Esophagus squamous epithelium (tissue), 5 donors: ENCODE measurements at places on chromosomes 2 and 18. TPM values are rescaled to one million over a fixed set of nuclear protein-coding genes. Genes with fewer than 3 reads are reported as not detected.
A peak's percentile ranks its signal among the peaks of the same experiment; 100 is the strongest.

DNA sequence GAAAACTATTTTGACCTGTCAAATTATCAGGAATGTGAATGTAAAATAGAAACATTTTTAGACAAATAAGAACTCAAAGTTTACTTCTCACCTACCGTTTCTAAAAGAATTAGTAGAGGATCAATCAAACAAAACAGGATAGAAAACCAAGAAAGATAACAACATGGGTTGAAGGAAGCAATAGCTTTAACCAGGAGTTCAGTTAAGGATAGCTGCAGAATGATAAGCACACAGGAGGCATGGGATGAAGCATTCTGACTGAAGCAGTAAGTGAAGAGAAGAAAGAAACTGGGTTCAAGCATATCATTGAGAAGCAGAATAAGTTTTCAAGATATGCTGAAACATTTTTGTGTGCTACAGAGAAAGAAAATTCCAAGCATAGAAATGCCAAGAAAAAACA is 52.3 kb downstream of the TWSG1 start:
- no peak overlapping the region for H3K27ac ChIP-seq
- no peak for DNase-seq
- H3K4me1 ChIP-seq: no peaks in the 10 kb centered on the region
- no peak overlapping the region for H3K4me3 ChIP-seq

DNA sequence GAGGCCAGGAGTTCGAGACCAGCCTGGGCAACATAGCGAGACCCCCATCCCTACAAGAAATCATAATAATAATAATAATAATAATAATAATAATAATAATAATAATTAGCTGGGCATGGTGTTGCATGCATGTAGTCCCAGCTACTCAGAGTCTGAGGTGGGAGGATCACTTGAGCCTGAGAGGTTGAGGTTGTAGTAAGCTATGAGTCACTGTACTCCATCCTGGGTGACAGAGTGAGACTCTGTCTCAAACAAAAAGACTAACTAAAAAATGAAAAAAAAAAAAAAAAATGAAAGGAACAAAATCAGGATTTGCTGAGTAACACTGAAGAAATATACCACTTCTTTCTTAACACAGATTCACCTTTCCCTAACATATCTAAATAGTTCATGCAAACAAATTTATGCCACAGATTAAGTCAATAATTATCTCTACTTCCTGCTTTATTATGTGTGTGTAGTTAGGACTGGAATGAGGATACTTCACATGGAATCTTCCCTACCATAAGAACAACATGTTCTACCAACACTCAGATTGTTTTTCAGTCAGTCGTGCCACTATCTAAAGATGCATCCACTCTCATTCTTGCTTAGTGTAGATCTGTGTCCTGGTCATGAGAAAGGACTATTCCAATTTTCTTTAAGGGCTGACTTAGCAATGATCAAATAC is 928.7 kb downstream of the SLC4A3 start:
- H3K4me1 ChIP-seq: no peaks in the 10 kb centered on the region
- H3K27me3 ChIP-seq: no peaks in the 10 kb centered on the region
- no peaks in the 10 kb centered on the region for H3K36me3 ChIP-seq

DNA sequence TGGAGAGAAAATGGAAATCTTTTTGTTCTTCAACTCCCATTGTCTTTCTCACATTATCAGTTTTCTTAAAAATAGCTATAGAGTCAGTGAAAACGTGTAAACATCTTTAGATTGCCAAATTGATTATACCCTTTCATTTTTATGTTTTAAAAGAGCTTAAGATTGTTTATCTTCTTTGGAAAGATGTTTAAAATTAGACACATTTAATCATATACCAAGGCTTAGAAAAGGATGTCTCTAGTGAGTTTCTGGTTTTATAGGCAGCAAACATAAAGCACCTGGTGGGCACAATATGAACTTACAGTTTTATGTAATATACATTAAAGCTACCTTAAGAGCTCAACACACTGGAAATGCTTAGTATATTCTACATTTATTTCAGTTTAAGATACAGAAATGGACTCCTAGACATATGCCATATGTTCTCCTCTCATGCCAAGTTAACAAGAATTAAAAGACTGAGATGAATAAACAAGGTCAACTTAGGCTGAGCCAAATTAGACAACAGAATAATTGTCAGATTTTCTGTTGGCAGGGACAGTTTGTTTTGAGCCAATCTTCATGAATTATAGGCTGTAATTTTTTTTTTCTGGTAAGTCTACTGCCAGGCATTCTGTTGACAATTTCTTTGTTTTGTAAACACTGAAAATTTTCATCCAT is 112.7 kb downstream of the OTX1 start:
- no peak for DNase-seq
- H3K27ac ChIP-seq: no peak overlapping the region
- no peaks in the 10 kb centered on the region for H3K4me1 ChIP-seq
- H3K4me3 ChIP-seq: no peak overlapping the region

GRCh38 chr2:184155791-184156190 is 442.5 kb upstream of the ZNF804A start:
- no peaks in the 10 kb centered on the region for H3K27me3 ChIP-seq
- H3K4me3 ChIP-seq: no peak overlapping the region
- H3K4me1 ChIP-seq: no peaks in the 10 kb centered on the region
- no peaks in the 10 kb centered on the region for H3K36me3 ChIP-seq
- no peak overlapping the region for H3K27ac ChIP-seq

GRCh38 chr2:44674473-44675284 is 266.8 kb upstream of the SIX3 start:
- H3K36me3 ChIP-seq: no peaks in the 10 kb centered on the region
- DNase-seq: no peak
- no peak overlapping the region for H3K4me3 ChIP-seq
- H3K4me1 ChIP-seq: no peaks in the 10 kb centered on the region

- H3K27me3 ChIP-seq: no peaks in the 10 kb centered on the region
- no peak overlapping the region for H3K27ac ChIP-seq
- H3K36me3 ChIP-seq: no peaks in the 10 kb centered on the region
- H3K4me1 ChIP-seq: peaks cover 52% of the 10 kb centered on the region
- no peak overlapping the region for H3K4me3 ChIP-seq
Measured at GRCh38 chr2:144484201-144484948, 35.5 kb downstream of the ZEB2 start.

GRCh38 chr2:88829607-88830463 is 138.4 kb downstream of the RPIA start:
- DNase-seq: no peak
- peaks cover 26% of the 10 kb centered on the region for H3K4me1 ChIP-seq
- H3K27me3 ChIP-seq: no peaks in the 10 kb centered on the region
- H3K36me3 ChIP-seq: no peaks in the 10 kb centered on the region
- no peak overlapping the region for H3K27ac ChIP-seq
- H3K4me3 ChIP-seq: no peak overlapping the region

- peak overlapping the region; percentile 63 for H3K27ac ChIP-seq
- DNase-seq: no peak
- no peaks in the 10 kb centered on the region for H3K27me3 ChIP-seq
Measured at GRCh38 chr18:36786686-36787085, 42.1 kb downstream of the TPGS2 start.

- H3K4me3 ChIP-seq: no peak overlapping the region
- H3K36me3 ChIP-seq: no peaks in the 10 kb centered on the region
- no peak for DNase-seq
- H3K27me3 ChIP-seq: no peaks in the 10 kb centered on the region
Measured at GRCh38 chr18:79459946-79460480, 64.3 kb downstream of the NFATC1 start.

DNA sequence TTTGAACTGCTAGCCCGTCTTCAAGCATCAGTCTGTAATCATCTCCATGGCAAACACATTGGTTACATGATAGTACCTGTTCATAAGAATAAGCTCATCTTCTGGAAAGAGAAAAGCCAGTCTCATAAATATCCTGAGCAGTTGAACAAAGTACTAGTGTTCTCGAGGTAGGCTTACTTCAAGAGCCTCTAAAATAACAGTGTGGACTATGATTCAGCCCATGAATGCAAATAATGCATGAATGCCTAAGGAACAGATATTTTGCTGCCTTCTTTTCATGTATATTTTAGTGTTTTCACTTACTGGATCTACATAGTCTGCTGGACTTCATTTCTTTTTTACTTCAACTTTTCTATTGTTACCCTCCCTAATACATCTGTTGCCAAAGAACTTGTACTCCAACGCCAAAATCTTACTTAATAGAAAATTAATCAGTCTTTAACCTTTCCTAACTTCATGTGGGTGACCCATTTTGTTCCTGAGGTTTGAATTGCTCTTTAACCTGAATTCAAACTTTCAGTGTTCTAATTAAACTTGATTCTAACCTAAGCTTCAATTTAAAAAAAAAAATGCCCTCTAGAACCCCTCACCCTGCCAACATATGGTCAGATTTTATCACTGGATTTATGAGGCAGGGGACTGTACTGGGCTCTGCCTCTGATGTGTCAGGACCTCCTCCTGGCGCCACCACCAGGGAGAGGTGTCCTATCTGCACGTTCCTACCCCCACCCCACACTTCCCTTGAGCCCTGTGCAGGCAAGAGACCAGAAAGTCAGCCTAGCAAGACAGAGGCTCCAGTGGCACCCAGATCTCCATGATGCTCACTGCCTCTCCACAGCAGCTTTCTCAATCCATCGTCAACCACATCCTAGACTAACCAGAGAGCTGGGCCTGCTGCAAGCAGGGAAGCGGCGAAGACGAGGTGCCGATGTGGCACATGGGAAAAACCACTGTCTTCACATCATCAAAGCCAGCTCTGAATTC is 264.7 kb upstream of the ID2 start:
- no peaks in the 10 kb centered on the region for H3K36me3 ChIP-seq
- DNase-seq: no peak
- H3K4me1 ChIP-seq: peaks cover 3% of the 10 kb centered on the region

GRCh38 chr18:56333146-56333545 is 305.2 kb downstream of the TXNL1 start:
- H3K36me3 ChIP-seq: no peaks in the 10 kb centered on the region
- H3K4me1 ChIP-seq: no peaks in the 10 kb centered on the region
- no peak overlapping the region for H3K4me3 ChIP-seq
- no peak overlapping the region for H3K27ac ChIP-seq
- no peaks in the 10 kb centered on the region for H3K27me3 ChIP-seq

- H3K27ac ChIP-seq: no peak overlapping the region
- no peaks in the 10 kb centered on the region for H3K27me3 ChIP-seq
- H3K36me3 ChIP-seq: no peaks in the 10 kb centered on the region
- no peaks in the 10 kb centered on the region for H3K4me1 ChIP-seq
Measured at GRCh38 chr2:212495046-212495445, 43.6 kb downstream of the ERBB4 start.

- no peaks in the 10 kb centered on the region for H3K4me1 ChIP-seq
- no peaks in the 10 kb centered on the region for H3K36me3 ChIP-seq
- H3K27ac ChIP-seq: no peak overlapping the region
- DNase-seq: no peak
- no peak overlapping the region for H3K4me3 ChIP-seq
Measured at GRCh38 chr2:39894082-39894481, 115.0 kb upstream of the THUMPD2 start.

- DNase-seq: no peak
- peak overlapping the region; percentile 73 for H3K27ac ChIP-seq
- H3K36me3 ChIP-seq: no peaks in the 10 kb centered on the region
Measured at GRCh38 chr2:108943751-108944150, 45.3 kb downstream of the EDAR start.

DNA sequence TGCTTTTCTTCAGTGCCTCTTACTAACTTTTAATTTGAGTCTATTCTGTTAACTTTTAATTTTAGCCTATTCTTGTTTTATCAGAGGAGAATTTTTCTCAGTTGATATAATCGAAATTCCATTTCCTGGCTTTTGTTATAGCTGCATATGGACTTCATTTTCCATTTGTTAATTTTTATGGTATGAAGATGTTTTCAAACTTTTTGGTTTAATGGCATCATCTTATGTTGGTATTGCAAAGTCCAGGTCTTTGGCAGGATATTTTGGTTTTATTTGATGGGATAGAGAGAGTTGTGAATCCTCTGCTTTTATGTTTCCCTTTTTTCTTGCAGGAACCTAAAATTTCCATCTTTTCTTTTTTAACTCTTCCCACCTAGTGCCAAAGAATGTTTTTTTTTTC is 70.9 kb upstream of the RAPGEF4 start:
- no peaks in the 10 kb centered on the region for H3K27me3 ChIP-seq
- H3K36me3 ChIP-seq: no peaks in the 10 kb centered on the region
- H3K4me3 ChIP-seq: no peak overlapping the region
- no peak overlapping the region for H3K27ac ChIP-seq
- H3K4me1 ChIP-seq: no peaks in the 10 kb centered on the region

DNA sequence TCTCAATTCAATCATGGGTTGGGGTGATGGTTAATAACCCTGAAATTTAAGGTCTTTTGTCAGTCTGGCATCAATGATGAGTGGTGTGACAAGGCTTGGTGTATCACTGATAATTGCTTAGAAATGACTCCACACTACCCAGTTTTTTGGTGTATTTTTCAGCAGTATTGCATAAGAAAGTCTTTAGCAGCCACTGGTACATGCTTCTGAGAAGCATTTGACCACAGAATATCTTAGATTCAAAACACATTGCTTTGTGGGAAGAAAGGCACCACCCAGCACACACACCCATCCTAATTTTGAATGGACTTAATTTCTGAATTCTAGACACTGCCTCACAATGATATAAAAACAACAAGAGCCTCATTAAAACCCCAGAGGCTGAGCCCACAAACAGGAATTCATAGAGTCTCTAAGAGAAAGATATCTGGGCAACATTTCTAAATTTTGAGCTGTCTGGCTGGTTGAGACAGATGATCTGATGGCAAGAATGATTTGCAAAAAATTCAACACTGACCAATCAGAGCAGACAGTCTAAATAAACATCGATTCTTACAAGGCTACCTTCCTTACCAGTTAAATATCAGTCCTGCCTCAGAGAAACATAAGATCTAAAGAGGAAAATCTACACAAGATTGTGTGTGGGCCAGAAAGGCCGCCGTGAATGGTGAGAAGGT is 114.7 kb upstream of the CYP1B1 start:
- H3K36me3 ChIP-seq: no peaks in the 10 kb centered on the region
- no peaks in the 10 kb centered on the region for H3K27me3 ChIP-seq
- H3K4me3 ChIP-seq: no peak overlapping the region
- DNase-seq: no peak
- H3K4me1 ChIP-seq: peaks cover 8% of the 10 kb centered on the region

Gene SERPINB8
- 17.7 TPM for total RNA-seq

Gene EHD3
- total RNA-seq: 22.6 TPM

Gene CIDEA
- 3.0 TPM for total RNA-seq

Gene PROM2
- total RNA-seq: 89.5 TPM

Gene ANKRD30BL
- not detected for total RNA-seq

Gene IL36G
- not detected for total RNA-seq

Gene INHA
- not detected for total RNA-seq
